OCI-M1 (cell line): ENCODE measurements at places on chromosomes 5 and 9.
A peak's percentile ranks its signal among the peaks of the same experiment; 100 is the strongest.

DNA sequence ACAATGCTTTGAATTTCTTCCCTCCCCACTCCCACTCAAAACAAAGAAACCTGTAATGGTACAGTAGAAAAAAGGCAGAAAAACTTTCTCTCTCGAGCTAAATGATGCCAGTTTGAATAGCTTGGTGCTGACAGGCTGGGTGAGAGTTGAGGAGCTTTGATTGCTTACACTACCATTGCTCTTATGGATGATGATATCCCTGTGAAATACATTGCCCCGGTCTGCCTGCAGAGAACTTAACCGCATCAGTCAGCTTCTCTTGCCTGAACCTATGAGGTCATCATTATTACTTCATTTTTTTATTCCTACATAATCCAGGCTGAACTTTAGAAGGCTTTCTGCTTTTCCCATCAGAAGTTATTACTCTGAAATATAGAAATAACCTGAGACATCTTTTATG lies 69.3 kb downstream of the ISL1 start:
- no peak for DNase-seq

GRCh38 chr9:116090030-116090770 lies 63.4 kb upstream of the PAPPA start:
- DNase-seq, result no peak

GRCh38 chr9:4501147-4501507 lies 10.9 kb downstream of the SLC1A1 start:
- no peak for DNase-seq

DNA sequence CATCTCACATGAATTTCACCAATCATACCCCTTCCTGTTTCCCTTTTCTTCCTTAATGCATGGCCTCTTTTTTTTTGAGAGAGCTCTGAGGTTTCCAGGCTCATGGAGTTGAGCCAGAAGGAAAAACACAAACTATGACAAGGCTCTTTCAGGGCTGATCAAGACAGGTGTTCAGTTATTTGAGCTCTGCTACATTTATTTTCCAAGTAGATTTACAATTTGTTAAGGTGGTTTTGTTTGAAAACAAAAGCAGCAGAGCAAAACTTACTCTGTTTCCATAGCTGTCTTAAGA lies 62.4 kb upstream of the IL7R start:
- no peak for DNase-seq

DNA sequence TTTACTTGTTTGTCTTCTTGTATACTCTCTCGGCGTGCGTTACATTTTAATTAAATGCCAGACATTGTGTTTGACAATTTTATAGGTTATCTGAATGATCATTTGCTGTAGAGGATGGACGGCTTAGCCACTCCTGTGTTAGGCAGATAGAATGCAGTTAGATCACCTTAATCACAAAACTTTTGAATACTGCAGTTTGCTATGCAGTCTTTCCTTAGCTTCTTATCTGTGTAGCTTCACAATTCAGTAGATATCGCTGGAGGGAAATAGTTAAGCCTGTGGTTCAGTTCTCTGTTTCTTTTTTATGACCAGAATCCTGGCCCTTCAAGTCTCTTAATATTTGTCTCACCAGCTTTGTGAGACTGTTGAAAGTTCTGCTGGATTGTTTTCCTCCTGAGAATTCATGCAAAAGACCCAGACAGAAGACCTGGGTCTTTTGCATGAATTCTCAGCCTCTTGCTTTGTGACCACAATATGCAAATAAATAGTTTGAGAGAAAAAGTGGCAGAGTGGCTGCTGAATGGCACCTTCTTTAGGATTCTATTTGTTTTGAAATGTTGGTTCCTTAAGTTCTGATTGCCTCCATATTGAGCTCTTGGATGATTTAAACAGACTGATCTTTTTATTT lies 40.2 kb downstream of the RASA1 start:
- DNase-seq, result peak; percentile 70

- DNase-seq, result no peak
Measured at GRCh38 chr5:144003636-144004035, 166.8 kb downstream of the YIPF5 start.

GRCh38 chr9:89988458-89988857 lies 383.6 kb downstream of the GADD45G start:
- no peak for DNase-seq

DNA sequence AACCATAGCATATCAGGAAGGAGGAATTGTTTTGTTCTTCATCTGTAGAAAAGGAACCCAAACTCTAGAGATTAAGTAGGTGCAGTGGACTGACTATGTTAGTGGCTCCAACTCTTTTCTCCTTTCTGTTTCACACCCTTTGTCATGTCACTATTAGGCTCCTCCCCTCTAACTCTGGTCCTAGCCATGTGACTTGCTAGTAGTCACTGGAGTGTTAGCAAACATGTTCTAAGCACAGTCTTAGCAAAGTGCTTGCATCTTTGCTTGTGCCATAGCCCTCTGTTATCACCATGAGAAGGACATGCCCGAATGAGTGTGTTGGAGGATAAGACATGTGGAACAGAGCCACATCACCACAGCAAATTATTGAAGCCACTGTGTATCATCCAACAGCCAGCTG lies 55.4 kb upstream of the PPP3R2 start:
- peak; percentile 88 for DNase-seq

DNA sequence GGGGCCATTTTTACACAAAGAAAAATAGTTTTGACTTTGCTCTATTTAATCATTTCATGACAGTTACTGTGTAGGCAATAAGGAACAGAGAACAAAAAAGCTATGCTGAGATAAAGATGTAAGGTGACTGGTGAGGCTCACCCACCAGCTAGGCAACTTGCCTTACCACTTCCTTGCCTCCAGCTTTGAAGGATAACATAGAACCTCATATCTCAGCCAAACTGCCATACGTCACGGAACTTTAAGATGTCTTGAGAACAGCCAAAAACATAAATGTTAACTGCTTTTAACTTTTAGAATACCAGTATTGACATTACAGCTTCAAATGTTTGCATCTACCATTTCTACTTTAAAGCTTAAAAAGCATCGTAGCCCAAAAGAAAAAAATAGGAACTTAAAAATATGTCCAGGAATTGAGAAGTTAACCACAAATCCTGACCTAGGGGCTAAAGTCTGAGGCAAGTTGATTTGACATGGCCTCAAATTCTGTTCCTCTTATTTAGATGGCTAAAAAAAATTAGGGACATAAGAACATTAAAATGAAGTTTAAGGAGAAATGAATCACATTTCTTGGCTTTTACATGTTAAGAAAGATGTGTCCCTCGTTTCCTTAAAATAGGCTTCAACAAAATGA lies 7.7 kb upstream of the GCNT4 start:
- DNase-seq, result peak; percentile 22

DNA sequence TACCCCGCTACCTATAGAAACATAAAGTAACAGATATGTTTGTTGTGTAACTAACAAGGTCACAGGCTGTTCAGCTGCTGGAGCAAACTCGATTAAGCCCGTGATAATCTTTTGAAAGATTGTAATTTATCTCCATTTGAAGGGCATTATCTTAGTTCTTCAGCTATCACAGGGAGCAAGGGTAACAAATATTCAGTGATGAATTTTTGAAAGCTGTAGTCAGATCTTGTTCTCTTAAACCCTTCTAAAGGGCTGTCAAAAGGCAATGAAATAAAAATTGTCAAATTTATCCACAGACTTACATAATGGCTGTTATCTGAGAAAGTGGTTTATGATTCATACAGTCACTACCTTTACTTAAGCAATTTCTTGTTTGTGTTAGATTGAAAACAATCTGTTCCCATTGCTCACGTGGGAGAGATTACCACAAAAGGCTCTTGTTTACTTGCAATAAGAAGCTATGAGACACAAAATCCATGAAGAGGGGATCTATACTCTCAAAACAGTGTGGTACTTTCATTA lies 78.3 kb upstream of the ZNF608 start:
- no peak for DNase-seq

GRCh38 chr5:181053488-181054121 lies 13.5 kb downstream of the BTNL9 start:
- no peak for DNase-seq

DNA sequence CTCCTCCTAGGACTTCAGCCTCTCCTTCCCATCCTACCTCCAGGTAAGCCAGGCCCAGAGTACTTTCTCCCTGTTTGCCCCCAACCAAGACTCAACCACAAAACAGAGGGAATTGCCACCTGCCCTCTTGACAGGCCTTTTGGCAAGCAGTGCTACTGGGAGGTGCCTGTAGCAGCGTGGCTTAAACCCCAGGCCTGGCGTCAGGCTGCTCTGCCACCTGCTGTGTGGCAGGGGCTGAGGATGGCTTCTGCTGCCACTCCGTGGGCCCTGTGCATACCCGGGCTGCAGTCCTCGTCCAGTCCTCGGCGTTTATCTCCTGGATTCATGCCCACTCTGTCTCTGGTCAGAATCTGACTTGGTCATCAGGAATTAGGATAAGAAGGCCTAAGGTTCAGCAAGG lies 163.1 kb downstream of the PAX5 start:
- DNase-seq, result no peak

DNA sequence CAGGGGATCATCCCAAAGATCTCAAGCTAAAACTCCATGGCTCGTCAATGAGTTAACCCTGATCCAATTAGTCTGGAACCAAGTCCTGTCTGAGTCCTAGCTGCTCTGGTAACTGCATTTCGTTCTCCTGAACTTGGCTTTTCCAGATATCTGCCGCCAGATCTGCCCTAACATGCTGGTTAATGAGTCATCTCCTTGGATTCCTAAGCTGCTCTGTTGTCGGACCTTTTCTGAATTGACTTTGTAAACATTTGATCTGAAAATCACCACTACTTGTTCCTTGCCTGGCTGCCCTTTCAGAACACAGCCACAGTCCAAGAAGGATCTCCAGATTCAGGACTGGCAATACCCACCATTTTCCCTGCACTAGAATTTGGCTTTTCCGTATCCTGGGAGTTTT lies 473.0 kb downstream of the ZSWIM6 start:
- DNase-seq, result no peak

GRCh38 chr9:131884222-131884621 lies 144.3 kb upstream of the RAPGEF1 start:
- DNase-seq, result no peak

- DNase-seq, result no peak
Measured at GRCh38 chr5:129148-129547, 37.2 kb downstream of the PLEKHG4B start.

DNA sequence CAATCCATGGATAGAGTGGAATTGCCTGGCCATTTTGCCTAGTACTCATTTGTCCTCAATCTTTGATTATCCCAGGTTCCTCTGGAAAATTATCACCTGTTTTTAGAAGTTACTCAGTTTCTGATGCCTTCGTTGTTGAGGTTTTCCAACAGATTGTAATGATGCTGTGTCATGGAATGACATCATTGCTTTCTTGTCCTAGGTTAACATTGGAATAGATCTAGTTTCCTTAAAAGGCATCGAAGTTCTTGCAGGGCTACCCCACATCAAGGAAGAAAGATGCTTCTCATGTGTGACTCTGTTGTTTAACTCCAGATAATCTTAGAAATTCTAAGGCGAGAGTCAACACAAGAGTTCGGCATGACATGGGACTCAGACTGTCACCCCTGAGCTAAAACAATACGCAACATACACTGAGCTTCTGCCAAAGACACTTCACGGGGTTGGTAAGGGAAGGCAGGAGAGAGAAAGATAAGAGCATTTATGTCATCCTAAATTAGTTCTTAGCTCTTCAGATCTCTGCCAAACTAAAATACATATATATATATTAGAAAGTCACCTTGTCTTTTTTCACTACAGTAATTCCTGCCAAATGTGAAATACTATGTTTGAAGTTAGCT lies 293.2 kb upstream of the WWC1 start:
- DNase-seq, result no peak

- no peak for DNase-seq
Measured at GRCh38 chr9:33120620-33121019, 44.1 kb upstream of the SMU1 start.

DNA sequence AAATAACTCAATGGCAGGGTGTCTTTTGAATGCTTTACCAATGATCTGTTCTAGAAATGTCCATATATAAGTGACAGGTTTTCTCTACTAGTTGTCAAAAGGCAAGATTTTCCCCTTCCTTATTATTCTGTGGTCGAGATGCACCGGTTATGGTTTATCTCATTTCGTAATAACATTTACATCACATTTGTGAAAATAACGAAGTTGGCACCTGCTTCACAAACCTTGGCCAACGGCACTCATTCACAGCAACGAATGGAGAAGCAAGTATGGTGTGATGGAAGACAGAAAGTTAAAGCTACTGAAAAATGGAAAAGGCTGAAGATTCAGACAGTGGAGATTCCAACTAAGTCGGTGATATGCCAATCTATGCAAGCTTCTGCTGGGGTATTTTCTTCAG lies 235.8 kb downstream of the KCTD16 start:
- DNase-seq, result no peak

DNA sequence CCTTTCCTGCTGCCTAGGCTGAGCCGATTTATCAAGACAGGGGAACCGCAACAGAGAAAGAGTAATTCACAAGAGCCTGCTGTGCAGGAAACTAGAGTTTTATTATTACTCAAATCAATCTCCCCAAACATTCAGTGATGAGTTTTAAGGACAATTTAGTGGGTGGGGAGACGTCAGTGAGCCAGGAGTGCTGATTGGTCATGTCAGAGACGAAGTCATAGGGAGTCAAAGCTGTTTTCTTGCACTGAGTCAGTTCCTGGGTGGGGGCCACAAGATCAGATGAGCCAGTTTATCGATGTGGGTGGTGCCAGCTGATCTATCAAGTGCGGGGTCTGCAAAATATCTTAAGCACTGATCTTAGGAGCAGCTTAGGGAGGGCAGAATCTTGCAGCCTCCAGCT lies 19.0 kb downstream of the SNX24 start:
- no peak for DNase-seq

DNA sequence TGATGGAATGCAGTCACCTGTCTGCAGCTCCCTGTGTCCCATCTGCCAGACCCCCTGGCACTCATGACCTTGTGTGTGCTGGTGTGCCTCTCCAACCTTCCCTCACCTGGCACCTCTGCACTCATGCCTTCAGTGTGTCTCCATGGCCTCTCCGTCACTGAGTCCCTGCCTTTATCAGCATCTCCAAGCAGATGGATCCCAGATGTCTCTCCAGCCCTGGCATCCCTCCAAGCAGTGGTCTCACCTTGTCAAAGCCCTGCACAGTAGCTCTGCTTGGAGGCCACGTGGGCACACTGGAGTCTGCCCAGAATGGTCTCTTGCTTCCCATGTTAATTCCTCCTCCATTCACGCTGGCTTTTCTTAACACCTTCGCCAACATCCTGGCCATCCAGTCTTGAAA lies 84.8 kb downstream of the DAP start:
- DNase-seq, result no peak

DNA sequence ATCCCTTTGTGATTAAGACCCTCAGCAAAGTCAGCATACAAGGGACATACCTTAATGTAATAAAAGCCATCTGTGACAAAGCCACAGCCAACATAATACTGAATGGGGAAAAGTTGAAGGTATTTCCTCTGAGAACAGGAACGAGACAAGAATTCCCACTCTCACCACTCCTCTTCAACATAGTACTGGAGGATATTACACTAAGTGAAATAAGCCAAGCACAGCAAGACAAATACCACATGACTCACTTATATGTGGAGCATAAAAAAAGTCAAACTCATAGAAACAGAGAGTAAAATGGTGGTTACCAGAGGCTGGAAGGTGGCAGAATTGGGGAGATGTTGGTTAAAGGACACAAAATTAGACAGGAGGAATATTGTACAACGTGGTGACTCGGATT lies 118.1 kb upstream of the NFIL3 start:
- DNase-seq, result no peak
